NCI-H524 (cell line): ENCODE measurements at places on chromosomes 12 and 14.

GRCh38 chr12:56241424-56242303 lies 11.8 kb downstream of the SLC39A5 start:
- no peak for DNase-seq

- DNase-seq: no peak
Measured at GRCh38 chr12:120662879-120663278, 22.5 kb downstream of the CABP1 start.

GRCh38 chr12:124588751-124589267 lies 21.4 kb upstream of the NCOR2 start:
- no peak for DNase-seq

- no peak for DNase-seq
Measured at GRCh38 chr12:58678753-58679152, 241.6 kb downstream of the LRIG3 start.

DNA sequence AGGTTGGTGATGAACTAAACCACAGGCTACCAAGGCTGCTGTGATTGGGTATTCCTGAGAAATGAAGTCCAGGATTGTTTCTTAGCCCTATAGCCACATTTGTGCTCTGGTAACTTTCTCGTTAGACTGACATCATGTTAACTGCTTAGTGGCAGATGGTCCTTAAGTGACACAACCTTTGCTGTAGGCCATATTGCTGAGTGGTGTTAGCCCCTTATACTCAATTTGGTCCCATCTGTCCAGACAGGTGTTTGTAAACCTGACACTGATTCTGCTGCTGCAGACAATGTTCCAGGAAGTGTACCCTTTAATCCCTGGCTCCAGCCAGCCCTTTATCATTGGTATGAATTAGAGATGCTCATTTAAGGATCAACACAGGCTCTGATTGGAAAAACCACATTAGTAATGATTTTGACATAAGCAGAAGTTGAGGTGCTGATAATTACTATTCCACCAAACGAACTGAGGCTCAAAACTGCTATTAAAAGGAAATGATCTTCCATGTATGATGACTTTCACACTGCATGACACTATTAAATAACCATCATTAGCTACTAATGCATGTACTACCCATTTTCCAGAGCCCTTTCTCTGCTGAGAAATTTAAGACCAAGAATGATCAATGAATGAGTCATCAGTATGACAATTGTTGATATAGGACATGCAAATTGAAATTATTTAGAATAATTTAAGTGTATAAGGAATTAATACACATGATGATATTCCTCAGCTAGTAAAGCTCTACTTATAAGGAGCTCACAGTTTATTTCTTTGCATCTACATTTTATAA lies 3.6 kb upstream of the SSTR1 start:
- peak; percentile 100 for DNase-seq

DNA sequence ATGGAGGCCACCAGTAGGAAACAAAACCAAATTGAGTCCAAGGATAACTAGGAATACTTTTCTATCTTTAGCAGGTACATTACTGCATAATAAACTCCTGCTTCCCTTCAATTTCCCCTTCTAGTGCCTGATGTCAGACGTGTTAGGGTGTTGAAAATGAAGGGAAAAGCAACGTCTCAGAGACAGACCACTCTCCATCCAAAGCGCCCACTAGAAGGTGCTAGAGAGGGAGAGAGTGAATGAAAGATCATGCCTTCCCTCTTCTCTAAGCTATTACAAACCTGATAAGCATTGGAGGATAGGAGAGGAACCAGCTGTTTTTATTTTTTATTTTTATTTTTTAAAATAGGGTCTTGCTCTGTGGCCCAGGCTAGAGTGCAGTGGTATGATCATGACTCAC lies 64.1 kb downstream of the ZNF641 start:
- DNase-seq: no peak

DNA sequence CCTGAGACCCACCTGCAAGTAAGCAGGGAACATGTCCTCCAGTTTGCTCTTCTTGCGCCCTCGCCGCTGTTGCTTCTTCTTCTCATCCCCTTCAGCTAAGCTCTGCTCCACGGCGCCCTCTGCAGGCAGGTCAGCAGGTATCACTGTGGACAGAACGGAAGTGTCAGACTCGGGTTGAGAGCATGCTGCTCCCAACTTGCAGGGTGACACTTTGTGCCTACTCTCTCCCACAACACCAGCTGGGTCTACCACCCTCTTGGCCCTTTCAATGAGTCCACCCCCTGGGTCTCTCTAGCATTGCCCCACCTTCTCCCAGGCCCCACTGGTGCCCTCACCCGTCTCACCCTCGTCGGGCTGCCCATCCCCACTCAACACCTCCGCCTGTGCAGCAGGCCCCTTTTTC lies 16.7 kb downstream of the KMT2D start:
- DNase-seq: peak; percentile 17

GRCh38 chr12:97530245-97530644 lies 67.6 kb downstream of the RMST start:
- no peak for DNase-seq

GRCh38 chr12:124876171-124876570 lies 12.5 kb upstream of the SCARB1 start:
- no peak for DNase-seq

DNA sequence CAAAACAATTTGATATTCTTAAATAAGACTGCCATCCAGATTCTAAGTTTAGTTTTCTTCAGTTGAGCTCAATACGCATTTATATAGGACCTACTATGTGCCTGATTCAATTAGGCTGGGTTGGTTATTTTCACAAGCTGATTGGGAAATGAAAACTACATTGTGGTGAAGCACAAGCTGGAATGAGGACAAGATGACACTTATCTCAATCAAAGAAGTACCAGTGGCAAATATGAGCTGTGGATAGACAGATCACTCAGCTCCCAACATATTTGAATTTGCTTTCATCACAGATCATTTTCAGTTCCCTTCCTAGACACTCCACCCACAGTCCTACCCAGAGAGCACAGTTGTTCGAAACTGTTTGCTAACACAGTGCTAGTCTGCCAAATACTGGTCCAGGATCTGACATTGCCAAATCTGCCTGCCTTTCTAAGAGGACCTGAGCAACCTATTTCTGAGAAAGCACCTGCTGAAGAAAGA lies 74.7 kb downstream of the LLPH start:
- DNase-seq: no peak

DNA sequence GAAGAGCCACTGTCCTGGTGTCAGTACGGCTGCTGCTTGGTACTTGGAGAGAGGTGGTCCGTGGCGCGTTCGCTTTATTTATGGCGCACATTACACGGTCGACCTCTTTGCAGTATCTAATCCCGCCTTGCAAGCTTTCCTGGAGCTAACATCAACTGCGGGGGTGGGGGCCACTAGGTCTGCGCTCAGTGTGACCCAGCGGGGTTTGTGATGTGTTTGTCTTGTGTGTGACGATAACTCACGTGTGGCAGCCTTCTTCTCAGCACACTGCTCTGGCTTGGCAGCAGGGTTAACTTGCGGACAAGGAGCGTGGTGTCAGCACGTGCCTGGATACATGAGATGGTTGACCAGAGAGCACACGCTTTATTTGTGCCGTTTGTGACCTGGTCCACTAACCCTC lies 122.2 kb upstream of the RTL1 start:
- DNase-seq: no peak

GRCh38 chr14:22798528-22798927 lies 16.7 kb downstream of the SLC7A7 start:
- no peak for DNase-seq

- DNase-seq: no peak
Measured at GRCh38 chr12:2973566-2973965, 14.4 kb downstream of the TEAD4 start.

DNA sequence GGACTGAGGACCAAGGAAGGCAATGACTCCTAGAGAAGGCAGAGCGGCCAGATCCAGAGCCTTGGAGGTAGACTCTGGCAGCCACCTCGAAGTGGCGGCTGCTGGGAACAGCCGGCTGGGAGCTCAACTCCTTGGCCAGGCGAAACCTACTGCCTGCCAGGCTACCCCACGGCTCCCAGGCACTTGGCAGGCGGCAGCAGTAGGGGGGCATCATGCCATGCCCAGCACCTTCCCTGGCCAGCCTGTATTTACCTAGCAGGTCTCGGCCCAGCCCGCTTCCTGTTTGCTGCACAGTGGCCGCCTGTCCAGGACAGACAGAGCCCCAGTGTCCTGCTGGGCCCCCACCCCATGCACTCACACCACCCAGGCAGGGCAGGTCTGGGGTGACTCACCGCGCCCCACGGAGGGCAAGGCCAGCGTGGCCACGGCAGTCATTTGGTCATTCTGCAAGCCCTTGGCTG lies 10.2 kb downstream of the TRPV4 start:
- DNase-seq: no peak

GRCh38 chr12:127803545-127803944 lies 463.4 kb upstream of the TMEM132C start:
- no peak for DNase-seq

DNA sequence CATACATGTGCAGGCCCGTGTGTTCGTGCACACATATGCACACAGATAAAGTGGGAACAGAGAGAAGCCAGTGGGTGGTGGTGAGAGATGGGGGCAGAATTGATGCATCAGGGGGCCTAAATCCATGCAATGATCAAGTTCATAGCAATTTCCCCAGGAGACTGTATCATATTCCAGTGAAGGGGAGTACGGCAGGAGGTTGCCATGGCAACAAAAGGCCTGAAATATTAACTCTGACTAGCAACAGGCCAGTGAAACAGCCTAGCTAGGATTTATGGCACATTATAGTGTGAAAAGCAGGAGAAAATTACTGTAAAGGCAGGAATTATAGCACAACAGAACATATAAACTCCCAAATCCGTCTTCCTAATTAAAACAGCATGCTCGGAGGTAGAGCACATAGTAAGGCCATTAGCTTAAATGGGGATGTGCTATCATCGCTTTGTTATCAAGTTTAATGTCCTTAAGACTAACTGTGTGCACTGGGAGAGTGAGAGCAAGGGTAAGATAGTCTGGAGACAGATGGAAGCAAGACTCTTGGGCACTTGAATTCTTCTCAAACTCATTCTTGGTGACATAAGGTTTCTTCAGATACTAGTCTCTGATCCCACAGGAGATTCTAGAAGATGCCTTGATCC lies 806.3 kb downstream of the DIO2 start:
- peak; percentile 78 for DNase-seq

DNA sequence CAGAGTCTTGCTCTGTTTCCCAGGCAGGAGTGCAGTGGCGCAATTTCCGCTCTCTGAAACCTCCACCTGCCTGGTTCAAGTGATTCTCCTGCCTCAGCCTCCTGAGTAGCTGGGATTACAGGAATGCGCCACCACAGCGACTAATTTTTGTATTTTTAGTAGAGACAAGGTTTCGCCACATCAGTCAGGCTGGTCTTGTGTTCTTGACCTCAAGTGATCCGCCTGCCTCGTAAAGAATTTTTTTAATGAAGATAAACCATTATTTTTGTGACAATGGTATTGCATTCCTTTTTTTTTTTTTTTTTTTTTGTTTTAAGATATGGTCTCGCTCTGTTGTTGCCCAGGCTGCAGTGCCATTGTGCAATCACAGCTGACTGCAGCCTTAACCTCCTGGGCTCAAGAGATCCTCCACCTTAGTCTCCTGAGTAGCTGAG lies 25.8 kb downstream of the ACVR1B start:
- DNase-seq: no peak

- DNase-seq: no peak
Measured at GRCh38 chr12:89393551-89394121, 41.3 kb upstream of the DUSP6 start.

GRCh38 chr12:115820656-115821055 lies 456.8 kb downstream of the MED13L start:
- no peak for DNase-seq

GRCh38 chr12:79482921-79483320 lies 207.8 kb downstream of the PAWR start:
- DNase-seq: no peak

DNA sequence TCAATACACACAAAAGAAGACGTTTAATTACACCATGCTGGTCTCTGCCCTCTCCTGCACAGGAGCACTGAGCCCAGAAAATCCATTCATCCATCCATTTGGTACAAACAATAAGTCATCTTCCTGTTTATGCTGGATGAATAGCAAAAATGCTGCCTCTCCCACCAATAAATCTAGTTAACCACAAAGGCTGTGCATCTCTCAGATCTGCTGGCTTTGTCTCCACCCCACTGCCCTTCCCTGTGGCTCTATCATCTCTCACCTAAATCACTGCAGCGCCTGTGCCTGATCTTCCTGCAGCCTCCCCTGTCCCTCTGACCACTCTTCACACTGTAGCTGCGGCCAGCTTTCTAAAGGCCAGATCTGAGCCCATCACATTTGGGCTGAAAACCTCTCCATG lies 72.9 kb upstream of the DDX11 start:
- no peak for DNase-seq

GRCh38 chr14:51451561-51451960 lies 200.1 kb upstream of the FRMD6 start:
- no peak for DNase-seq

GRCh38 chr12:15532364-15532977 lies 210.2 kb downstream of the PTPRO start:
- peak; percentile 56 for DNase-seq

DNA sequence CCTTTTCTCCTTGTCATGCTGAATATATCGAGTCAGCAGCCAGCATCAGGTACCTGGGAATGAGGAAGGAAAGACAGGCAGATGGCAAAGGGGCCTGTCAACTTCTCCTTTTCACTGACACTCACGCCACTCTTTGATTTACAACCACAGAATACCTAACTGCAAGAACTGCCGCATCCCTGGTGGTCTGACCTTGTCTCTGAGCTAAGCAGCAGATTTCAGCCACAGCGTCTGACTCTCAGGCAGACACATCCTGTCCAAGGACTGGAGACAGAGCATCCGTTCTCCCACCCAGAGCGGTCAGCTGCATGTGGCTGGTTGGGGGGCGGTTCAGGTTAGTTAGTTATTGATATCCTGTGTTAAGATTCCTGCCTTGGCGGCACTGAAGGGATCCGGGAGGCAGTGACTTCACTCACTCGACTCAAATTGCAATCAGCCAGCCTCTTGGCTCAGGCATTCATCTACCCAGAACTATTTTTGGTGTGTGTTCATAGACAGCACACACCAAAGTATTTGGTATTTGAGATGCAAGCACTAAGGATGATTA lies 11.2 kb upstream of the MAP1LC3B2 start:
- no peak for DNase-seq

DNA sequence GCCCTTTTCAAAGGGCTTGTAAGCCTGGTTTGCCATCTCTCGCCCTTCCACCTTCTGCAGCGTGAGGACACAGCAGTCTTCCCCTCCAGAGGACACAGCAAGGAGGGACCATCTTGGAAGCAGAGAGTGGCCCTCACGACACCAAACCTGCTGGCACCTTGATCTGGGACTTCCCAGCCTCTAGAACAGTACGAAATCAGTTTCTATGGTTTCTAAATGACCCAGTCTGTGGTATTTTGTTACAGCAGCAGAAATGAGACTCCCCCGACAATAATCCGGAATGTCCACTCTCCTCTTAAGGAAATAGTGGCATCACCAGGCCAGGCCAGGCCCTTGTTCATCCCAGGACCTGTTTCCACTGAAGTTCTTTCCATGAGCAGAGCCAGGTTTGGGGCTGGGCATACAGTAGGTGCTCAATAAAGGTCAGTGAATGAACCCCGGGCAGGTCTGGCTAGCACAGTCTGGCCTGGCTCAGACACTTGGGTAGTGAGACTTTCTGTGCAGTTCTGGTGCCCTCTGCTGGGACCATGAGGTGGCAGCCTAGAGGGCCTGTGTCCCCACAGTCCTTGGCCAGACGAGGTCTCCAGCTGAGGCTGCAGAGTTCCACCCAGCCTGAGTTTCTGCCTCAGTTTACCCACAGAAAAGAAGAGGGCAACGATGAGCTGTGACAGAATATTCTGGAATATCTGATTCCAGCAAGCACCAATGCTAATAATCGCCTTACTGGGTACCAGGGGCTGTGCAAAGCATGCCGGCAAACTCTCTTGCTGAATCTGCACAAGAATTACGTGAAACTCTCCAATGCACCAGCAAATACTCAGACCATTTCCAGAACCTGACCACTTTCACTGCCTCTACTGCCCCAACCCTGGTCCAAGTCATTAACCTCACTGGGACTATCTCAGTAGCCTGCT lies 14.0 kb downstream of the ABCB9 start:
- peak; percentile 60 for DNase-seq
